ENCODE measurements at places on chromosomes 12 and 14.

GRCh38 chr14:99990268-99991170 lies 74.7 kb upstream of the EVL start:
- no peak for DNase-seq

- DNase-seq = no peak
Observed at GRCh38 chr12:6752167-6752920, 597 bp downstream of the MLF2 start.

GRCh38 chr14:63478010-63478409 lies 65.2 kb downstream of the PPP2R5E start:
- no peak for DNase-seq

- no peak for DNase-seq
Observed at GRCh38 chr12:109386059-109386433, 38.3 kb downstream of the MYO1H start.

DNA sequence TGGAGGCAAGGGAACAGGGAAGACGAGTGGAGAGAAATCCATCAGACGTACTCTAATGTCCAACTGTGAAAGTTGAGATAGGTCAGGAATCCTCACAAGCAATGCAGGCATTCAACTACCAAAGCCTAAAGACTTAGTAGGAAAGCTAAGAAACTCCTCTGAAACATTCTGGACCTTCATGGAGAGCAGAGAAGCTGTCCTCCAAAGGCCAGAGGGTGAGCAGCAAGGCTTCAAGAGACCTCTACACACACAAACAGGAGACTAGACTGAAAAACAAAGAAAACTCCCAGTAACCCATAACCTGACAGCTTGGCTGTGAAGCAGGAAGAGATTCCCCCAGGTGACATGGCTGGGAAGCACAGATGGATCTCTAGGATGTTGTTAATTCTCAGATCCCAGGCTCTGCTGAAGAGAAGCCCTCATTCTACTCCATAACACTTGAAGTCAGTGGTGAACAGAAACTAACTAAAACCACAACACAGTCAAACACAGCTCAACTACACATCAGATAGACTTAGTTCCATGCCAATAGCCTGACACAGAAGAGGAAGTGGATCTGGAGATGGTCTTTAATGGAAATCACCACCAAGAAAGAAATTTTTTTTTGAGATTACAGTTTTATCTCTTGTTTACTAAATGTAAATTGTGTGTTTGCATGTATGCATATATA lies 23.2 kb upstream of the LYZ start:
- DNase-seq = no peak

DNA sequence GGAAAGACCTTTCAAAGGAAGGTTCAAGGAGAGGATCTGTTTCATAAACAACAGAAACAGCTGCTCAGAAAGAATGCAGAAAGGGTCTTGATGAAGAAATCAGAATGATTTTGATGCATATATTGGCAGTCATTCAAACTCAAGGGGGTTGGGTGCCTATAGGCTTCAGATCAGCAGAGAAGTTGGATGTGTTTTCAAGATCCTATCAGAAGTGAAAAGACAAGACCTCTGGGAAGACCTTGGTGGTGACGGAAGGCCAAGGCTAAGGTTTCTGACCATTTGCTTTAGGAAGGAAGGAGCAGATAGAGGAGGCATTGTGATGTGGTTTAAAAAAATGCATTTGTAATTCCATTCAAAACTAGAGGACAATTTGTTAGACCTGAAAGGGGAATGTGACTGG lies 15.2 kb upstream of the PTPRB start:
- DNase-seq = no peak
